Erythroblast (primary cell): ENCODE measurements at places on chromosomes 11 and 22.

GRCh38 chr11:65445604-65446445 lies 23.2 kb downstream of the NEAT1 start:
- DNase-seq = no peak

GRCh38 chr11:17979770-17980371 lies 33.0 kb downstream of the SERGEF start:
- DNase-seq = peak; percentile 21

GRCh38 chr11:91258876-91259275 lies 965.7 kb upstream of the FAT3 start:
- no peak for DNase-seq

- no peak for DNase-seq
Observed at GRCh38 chr22:48753381-48753730, 1074.3 kb downstream of the BRD1 start.

GRCh38 chr22:44609400-44609988 lies 92.5 kb upstream of the PRR5 start:
- DNase-seq = no peak

DNA sequence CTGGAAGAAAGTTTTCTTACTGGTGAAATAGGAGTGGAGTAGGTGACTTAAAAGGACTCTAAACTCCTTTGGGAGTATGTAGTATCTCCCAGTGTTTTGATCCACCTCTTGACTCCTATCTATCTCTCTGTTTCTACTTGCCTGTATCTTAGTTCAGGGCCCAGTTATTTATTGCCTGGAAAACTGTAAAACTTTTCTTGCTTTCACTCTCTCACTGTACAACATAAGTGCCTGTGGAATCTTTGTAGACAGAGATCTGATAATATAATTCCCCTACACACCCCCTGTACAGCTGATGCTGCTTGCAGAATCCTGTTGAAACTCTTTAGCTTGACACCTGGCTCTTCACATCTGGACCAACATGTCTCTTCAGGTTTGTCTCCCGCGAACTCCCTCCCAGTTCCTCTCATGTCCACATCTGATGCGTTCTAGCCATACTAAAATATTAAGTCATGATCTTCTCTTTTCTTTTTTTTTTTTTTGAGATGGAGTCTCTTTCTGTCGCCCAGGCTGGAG lies 26.5 kb upstream of the SESN3 start:
- DNase-seq = no peak

DNA sequence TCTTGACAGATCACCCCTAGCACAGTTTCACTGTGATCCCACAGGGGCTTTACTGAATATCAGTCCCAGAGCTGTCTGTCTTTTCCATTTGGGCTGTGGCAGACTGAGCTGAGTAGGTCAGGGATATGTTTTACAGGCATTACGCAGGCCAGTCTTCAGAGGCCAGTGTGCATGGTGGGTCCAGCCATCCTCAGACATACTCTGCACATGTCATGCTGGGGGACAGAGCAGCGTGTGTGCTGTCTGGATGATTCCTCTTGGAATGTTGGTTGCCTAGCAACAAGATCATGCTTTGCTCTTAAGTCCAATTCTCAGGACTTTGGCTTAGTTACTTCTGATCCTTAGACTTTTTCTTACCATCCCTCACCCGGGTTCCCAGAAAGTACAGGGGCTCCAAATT lies 736.5 kb downstream of the DLG2 start:
- no peak for DNase-seq

GRCh38 chr22:43996170-43996980 lies 27.7 kb upstream of the PARVB start:
- DNase-seq = no peak

DNA sequence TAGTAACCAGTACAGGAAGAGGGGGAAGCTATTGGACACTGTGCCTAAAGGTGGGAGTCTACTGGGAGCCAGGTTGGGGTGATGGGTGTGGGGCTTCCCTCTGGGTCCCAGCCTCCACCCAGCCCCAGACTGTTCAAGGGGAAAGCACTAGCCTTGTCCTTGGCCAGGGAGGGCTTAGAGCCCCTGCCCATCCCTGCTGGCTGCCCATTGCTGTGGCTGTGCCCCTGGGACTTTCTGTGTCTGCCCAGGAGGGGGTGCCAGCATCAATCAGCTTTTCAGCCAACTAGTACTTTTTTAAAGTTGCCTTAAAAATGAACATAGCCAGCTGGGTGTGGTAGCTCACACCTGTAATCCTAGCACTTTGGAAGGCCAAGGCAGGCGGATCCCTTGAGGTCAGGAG lies 19.9 kb downstream of the INCENP start:
- DNase-seq = no peak

GRCh38 chr22:36239401-36240171 lies at the start of gene APOL2:
Gene APOL2, minus strand, starts transcription at chr22:36239527. Its CDS starts 6,365 bp downstream, at chr22:36233162.
- DNase-seq = peak; percentile 94

DNA sequence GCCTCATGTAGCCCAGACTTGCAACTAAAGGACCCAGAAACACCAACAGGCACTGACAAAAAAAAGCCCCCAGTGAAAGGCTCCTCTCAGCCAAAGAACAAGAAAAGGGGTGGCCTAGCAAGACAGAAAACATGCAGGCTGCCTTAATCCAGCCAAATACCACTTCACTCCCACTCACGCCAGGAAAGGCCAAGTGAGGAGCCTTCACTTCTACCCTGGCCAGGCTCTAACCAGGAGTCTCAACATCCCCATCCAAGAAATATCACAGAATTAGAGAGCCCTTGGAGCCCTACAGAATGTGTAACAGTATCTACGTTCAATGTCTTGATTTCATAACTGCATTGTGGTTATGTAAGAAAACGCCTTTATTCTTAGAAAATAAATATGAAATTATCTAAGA lies 149.0 kb downstream of the APOL5 start:
- DNase-seq = no peak

DNA sequence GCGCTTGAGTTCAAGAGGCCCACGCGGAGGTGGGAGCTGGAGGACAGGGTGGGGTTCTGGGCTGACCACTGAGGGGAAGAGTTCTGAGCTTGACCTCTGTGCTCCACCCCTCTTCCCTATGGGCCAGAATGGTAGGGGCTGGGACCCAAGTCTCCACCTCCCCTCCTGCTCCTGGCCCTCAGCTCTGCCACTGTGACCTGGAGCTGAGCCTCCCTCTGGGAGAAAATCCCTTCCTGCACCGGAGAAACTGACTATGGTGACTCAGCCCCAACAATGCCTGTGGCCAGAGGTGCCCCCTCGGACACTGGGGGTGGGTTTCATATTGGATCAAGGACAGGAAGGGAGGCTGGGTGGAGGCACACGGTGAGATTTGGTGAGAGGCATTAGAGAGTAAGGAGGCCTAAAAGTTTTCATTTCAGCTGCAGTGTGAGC lies 23.0 kb downstream of the RELT start:
- no peak for DNase-seq

GRCh38 chr11:47314992-47315391 lies 37.5 kb downstream of the MYBPC3 start:
- DNase-seq = no peak

- DNase-seq = peak; percentile 75
Observed at GRCh38 chr11:43360361-43361032, 1.8 kb downstream of the TTC17 start.

DNA sequence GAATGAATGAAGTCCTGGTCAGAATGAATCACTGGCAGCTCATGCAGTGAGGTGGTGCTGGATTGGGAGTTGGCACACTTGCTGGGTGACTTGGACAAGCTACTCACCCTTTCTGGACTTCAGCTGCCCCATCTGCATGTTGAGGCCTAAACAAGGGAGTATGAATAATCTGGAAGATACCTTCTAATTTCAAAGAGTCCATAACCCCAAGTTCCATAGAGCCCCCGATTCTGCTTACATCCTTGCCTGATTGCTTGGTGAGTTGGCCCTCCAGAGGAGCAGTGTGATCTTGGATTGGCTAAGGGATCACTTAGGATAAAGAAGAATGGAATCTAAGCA lies 18.3 kb upstream of the ACCSL start:
- DNase-seq = no peak

DNA sequence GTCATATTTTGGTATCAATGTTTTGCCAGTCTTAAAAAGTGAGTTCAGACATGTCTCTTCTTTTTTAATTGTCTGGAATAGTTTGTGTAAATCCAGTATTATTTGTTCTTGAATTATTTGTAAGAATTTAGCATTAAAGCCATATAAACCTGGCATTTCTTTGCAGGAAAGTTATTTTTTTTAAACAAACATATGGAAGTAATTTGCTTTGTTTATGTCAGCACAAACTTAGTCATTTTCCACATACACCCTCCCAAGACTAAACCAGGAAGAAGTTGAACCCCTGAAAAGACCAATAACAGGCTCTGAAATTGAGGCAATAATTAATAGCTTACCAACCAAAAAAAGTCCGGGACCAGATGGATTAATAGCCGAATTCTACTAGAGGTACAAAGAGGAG lies 9.1 kb upstream of the CCDC81 start:
- DNase-seq = no peak

- no peak for DNase-seq
Observed at GRCh38 chr11:64620381-64620971, 29.5 kb downstream of the SLC22A12 start.

DNA sequence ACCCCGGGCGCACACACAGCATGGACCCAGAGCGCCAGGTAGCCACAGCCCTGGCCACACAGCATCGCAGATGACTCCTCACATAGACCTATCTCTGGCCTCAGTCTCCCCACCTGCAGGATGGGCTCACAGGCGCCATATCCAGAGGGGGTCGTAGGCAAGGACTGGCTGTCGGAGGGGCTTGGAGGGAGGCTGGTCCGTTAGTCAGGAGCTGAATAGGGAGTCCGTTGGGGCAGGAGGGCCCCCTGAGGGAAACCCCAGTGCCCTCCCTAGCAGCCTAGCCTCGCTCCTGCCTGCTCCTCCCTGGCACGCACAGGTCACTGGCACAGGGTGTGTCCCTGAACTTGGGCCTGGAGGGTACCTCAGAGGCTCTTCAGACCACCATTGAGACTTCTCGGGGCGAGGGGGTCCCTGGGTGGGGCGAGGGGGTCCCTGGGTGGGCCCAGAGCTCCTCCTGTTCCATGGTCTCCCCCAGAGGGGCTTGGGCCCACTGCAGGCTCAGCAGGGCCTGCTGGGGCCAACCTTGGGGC lies 2.0 kb downstream of the PLXNB2 start:
- no peak for DNase-seq

- peak; percentile 68 for DNase-seq
Observed at GRCh38 chr11:2194877-2195755, 23.5 kb upstream of the TH start.

- DNase-seq = no peak
Observed at GRCh38 chr11:110085255-110085838, 7.8 kb upstream of the ZC3H12C start.

DNA sequence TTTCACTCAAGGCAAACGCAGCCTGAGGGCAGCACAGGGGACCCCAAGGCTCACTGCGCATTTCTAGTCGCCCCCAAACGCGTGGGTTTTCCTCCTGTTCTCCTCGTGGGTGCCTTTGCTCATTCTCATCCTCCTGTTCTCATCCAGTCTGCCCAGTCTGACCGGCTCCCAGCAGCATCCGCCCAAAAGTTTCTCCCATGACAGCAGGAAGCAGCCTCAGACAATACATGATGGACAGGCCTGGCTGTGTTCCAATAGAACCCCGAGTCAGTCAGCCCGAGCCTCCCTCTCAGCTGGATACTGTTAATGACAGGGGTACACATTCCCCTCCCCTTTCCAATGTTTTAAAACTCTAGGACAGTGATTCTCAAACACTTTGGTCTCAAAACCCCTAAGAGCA lies 22.5 kb upstream of the KRTAP5-7 start:
- DNase-seq = no peak

DNA sequence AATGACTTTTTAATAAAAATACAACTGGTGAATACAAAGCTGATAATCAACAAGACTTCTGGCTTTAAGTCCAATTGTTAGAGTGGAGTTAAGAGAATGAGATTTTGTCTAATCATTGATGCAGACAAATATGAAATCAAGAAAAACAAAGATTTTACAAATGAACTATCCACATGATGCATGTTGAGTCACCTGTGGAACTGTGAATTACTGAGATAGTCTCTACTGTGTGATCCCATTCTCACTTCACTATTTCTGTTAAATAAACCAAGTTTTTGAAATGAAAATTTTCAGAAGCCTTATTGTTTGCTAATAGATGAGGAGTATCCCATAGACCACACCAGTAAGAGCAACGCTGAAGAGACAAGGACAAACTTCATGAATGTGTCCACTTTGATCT lies 8.4 kb upstream of the CTSC start:
- no peak for DNase-seq

- DNase-seq = no peak
Observed at GRCh38 chr11:22430141-22430541, 92.0 kb downstream of the SLC17A6 start.

DNA sequence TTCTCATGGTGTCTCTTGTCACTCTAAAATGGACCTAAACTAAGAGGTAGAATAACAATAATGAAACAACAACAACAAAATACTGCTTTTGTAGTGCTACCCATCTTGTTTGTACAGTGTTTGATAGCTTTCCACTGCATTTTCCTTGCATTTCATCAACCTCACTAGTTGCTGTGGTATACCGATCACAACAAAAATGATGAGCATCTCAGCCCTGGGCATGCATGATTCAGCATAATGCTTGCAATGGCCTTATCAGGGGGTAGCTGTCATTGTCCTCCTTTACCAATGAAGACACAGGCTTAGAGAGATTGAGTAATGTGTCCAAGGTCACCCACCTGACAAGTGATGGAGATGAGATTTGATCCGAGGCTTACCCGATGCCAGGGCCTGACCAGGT lies 682.5 kb downstream of the NTM start:
- DNase-seq = no peak
